ENCODE measurements at places on chromosomes 4 and X. TPM values are rescaled to one million over a fixed set of nuclear protein-coding genes. Genes with fewer than 3 reads are reported as not detected.

The DGKK gene
- total RNA-seq: 0.03 TPM

The WDR17 gene
- 7.5 TPM for total RNA-seq

The TBX22 gene
- total RNA-seq: not detected

DNA sequence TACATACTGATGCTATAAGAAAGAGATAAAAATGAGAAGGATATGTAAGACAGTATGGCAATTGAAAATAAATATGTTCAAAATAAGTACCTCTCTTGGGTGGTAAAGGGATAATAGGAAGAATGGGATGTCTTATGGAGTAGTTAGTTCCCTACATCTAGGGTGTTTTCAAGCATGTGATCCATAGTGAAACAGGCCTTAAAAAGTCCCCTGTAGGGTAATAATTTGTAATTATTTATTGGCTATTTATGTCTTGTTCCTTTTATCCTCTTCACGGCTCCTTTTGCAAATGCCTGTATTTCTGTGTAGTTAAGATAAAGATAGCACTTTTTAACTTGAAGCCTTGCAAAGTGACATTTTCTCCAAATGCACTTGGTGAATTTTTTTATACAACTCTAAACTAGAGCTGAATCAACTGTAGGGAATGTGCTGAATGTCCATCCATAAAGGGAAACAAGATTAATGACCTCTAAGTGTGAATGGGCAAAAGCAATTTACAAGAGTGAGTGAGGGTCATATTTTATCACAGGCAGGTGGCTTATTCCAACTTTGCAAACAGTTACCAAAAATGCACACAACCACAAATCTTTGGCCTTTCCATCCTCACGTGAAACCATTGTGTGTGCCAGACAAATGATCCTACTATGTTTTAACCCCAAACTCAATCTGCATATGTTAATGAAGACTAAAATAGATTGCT, 299.0 kb downstream of the KCNIP4 start:
- H3K27ac ChIP-seq: no peak overlapping the region
- no peak overlapping the region for H3K4me3 ChIP-seq
- H3K36me3 ChIP-seq: no peaks in the 10 kb centered on the region
- no peaks in the 10 kb centered on the region for H3K4me1 ChIP-seq
